ENCODE measurements at places on chromosomes 12 and 14.
A peak's percentile ranks its signal among the peaks of the same experiment; 100 is the strongest.

- DNase-seq: no peak
Measured at GRCh38 chr14:32336702-32337101, 7.6 kb downstream of the AKAP6 start.

DNA sequence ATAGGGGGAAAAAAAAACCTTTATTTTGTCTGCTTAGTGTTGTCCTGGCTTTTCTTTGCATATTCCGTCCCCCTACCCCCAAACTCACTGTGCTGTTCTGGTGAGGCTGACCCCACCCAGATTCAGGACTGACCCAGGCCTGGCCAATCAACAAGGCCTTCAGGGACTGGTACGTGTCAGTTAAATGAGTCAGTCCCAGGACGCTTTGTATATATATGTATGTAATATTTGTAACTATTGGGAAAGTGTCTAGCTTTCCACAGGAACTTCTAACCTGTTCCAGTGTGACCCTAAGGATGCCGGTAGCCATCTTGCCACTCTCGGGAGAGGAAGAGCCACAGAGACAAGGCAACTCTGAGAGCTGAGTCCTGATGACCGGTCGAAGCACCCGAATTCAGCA lies 107.4 kb downstream of the VCPKMT start:
- no peak for DNase-seq

- DNase-seq: no peak
Measured at GRCh38 chr14:68741839-68742470, 50.9 kb downstream of the ZFP36L1 start.

GRCh38 chr14:50344116-50344775 lies 32.1 kb downstream of the DMAC2L start:
- no peak for DNase-seq

- DNase-seq: no peak
Measured at GRCh38 chr14:54191846-54192245, 205.0 kb upstream of the CDKN3 start.

- DNase-seq: no peak
Measured at GRCh38 chr14:71659159-71659558, 273.1 kb upstream of the RGS6 start.

- no peak for DNase-seq
Measured at GRCh38 chr14:92276074-92276473, 46.9 kb upstream of the SLC24A4 start.

DNA sequence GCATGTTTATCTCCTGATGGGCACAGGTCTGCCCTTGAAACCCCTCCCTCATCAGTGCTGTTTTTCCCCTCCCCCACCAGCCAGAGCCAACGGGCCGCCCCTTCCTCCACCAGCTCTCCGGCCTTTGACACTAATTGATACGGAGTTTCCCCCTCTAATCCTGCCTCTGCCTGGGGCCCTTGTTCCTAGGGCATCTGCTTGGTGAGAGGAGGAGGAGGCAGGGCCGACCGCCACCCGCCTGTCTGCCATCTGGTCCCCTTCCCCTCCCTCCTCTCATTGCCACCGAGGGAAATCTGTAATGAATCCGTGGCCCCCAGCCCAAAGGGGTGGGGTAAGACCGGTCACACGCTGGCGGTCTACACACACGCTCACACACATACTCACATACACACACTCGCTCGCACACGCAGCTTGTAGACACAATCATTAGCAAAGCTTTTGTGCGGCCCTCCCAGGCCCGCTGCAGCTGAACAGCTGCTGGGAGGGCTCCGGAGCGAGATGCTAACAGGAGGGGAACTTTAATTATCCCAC lies 27.4 kb downstream of the SRRM4 start:
- DNase-seq: peak; percentile 59

DNA sequence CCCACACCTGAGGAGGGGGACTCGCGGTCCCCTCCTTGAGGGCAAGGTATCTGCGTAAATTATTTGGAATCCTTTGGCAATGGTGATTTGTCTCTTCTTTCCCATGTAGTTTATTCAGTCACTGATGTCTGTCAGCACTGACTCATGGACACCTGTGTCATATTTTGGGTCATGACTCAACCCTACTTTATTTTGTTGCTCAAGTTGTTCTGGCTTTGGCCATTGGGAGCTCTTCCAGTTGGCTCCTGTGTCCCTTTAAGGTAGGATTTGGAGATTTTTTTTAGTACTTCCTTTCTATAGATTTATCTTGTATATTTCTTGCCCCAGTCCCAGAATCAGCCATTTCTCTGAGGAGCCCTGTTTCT lies 47.4 kb upstream of the C14orf180 start:
- no peak for DNase-seq

DNA sequence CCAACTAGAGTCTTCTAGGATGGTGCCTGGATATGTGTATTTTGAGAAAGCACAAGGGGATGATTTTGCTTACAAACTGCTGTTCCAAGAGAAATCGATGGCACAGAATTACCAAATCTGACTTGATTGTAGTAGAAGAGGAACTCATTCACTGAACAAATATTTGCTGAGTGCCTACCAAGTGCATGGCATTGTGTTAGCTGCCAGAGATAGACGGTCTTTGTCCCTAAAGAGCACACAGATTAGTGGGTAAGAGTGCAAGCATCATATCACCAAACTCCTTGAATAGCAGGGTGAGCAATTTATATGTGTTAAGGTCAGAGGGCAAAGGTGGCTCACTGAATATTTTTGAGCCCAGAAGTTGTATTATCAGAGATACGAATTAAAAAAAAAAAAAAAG lies 3.5 kb upstream of the FOXN3 start:
- no peak for DNase-seq

DNA sequence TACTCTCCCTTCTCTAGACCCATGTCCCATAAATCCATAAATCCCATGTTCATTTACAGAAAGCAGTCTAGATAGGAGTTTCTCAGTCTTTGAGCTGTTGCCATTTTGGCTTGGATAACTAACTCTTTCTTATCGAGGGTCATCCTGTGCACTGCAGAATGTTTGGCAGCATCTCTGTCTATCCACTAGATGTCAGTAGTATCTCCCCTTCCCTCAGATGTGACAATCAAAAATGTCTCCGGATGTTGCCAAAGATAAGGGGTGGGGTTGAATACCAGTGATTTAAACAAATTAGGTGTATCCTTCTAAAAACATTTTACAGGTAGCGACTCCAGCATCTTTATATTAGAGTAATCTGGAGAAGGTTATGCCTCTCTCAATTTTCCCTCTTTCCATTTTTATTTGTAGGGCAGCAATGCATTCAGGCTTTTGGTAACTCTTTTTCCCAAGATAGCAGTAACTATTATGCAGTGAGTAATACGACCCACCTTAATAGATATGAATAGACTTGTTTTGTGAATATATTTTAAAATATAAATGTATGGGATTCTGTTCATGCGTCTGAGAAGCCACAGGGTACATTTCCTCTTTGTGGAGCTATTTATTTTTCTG lies 100.7 kb downstream of the LRRK2 start:
- DNase-seq: peak; percentile 18

DNA sequence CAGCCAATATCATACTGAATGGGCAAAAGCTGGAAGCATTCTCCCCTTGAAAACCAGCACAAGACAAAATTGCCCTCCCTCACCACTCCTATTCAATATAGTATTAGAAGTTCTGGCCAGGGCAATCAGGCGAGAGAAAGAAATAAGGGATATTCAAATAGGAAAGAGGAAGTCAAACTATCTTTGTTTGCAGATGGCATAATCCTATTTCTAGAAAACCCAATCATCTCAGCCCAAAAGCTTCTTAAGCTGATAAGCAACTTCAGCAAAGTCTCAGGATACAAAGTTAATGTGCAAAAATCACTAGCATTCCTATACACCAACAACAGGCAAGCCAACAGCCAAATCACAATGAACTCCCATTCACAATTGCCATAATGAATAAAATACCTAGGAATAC lies 21.0 kb upstream of the ANP32D start:
- no peak for DNase-seq

GRCh38 chr12:49910331-49911212 lies 6.9 kb upstream of the FAIM2 start:
- DNase-seq: peak; percentile 20

DNA sequence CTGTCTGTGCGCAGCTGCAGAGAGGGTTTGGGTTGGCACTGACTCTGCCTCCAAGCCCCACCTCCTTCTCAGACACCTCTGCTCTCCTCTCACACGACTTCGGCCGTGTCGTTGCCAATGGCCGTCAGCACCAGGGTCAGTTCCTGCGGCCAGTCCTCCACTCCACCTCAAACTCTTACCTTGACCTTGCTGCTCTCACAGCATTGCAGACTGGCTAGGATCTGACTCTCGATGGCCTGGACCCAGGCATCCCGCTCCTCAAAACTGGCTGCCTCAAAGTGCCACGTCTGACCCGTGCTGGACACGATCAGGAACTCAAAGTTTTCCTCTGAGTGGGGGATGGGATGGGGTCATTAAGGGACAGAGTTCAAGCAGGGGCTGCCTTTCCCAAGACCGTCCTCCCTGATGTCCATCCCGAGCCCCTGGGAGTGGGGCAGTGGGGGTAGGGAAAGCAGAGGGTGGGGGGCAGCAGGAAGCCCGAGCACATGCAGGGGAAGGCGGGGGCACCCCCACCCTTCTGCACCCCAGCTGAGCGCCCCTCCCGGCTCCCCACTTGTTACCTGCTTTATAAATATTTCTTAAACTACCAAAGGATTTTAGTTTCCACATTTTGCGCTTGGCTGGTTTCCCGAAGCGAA lies 10.7 kb downstream of the AGAP2 start:
- peak; percentile 75 for DNase-seq

DNA sequence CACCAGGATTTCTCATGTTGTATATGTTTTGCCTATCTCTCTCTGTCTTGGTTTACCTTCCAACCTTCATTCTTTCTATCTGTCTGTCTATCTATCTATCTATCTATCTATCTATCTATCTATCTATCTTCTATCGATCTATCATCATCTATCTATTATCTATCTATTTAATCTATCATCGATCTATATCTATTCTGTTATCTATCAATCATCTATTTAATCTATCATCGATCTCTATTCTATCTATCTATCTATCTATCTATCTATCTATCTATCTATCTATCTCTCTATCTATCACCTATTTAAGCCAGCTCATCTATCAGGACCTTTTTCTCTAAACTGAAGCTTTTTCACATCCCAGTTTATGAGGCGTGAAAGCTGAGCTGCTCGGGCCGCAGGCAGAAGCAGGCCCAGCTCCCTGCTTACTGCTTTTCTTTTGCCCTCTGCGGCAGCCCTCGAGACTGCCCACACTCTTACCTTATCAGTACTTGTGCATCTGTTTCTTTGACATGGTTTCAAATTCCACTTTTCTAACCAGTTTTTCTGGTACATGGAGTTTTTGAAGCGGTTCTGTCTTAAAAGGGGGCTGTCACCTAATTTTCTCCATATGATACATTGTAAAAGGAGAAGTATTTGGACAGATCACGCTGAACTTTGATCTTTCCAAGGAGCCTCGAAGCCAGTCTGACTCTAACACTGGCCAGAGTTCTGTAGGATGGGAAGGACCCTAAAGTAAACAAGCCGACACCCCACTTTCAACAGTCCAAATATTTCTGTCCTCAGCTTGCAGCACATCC lies 44.4 kb upstream of the GSG1 start:
- peak; percentile 24 for DNase-seq

DNA sequence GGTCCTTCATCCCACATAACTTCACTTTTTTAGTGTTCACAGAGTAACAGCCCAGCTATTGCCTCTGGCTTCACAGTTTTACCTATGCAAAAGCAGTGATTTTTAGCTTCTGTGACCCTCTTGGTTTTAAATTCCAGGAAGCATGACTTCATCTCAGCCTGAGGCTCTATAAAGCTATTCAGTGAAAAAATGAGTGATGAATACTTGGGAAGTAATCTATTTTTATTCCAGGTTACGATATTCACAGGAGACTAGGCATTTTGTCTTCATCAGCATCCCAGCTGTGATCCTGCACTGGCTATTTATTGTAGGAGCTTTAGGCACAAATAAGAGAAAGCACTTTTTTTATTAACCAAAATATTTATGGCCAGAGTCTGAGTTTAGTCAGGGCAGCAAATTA lies 164.8 kb downstream of the SNAPC1 start:
- no peak for DNase-seq

DNA sequence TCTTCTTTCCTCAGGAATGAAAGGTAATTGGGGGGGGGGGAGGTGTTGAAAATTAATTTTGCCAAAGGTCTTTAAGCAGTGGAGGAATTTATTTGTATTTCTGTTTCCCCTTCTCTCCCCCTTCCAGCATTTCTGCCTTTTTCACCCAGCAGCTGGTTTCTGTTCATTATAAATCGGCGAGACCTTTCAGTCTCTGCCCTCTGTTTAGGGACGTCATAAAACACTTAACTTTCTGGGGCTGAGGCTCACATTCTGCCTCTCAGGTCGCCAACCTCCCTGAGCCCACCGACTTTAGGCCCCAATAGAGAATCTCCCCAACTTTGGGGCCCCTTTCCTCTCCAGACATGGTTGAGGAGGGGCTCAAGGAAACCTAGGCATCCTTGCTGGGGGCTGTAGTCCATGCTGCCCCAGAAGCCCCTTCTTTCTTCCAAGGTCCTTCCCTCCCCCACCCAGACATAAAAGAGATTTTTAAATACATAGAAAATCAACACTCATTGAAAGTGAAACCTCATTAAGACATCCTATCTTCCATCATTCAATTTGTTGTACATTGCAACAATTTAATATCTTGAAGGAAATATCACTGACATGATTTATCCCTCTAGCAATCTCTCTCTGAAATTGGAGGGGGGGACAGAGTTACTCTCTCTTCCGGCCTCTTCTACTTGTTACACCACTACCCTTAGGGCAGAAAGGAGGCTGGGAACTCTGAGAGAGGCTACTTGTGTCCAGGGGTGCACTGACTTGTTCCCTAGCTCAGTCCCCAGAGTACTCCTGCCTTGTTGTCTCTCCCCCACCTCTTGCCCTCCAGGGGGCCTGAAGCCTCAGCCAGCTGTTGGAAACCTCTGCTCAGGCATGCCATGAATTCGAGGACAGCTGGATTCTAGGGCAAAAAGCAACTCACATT lies 2.5 kb upstream of the HOXC6 start:
- no peak for DNase-seq

- DNase-seq: no peak
Measured at GRCh38 chr12:68234140-68234539, 8.5 kb upstream of the IL26 start.

- no peak for DNase-seq
Measured at GRCh38 chr14:96470331-96470730, 31.9 kb upstream of the PAPOLA start.

DNA sequence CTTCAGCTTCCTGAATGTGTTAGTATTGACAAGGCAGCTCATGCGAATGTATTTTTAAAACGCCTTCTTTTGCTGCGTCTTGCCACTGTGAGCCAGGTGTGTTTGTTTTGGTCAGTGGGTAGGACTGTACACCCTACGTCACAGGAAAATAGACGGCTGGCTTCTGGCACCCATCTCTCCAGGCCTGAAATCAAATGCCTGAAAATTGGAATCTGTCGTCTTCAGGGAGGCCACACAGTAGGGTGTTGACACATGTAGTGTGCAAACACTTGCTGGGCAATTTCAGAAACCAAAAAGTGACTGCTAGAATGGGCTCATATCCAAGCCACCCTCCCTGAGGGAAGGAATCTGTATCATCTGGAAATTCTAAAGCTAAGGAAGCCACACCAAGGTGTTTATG lies 209.3 kb downstream of the TTC8 start:
- no peak for DNase-seq
